ENCODE measurements at places on chromosomes 2 and 18. TPM values are rescaled to one million over a fixed set of nuclear protein-coding genes. Genes with fewer than 3 reads are reported as not detected.
A peak's percentile ranks its signal among the peaks of the same experiment; 100 is the strongest.

DNA sequence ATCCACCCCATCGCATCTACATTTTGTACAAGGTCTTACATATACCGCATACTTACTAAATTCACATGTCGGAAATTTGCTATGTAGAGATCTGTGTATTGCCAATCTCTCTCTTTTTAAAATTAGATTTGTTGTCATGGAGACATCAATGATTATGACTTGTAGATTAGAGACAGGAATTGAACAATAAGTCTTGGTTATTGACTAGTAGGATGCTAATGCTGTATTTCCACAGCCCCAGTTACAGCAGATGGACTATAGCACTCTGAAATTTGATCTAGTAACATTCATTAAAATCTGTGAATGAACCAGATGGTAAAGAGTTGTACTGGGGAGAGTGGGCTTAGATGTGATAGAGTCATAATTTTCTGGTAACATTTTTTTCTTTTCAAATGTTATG, 805.7 kb downstream of the SLC4A3 start:
- DNase-seq = no peak

- no peak for DNase-seq
Observed at GRCh38 chr2:3180082-3180908, 197.3 kb downstream of the EIPR1 start.

The SERPINB10 gene
- not detected for total RNA-seq

DNA sequence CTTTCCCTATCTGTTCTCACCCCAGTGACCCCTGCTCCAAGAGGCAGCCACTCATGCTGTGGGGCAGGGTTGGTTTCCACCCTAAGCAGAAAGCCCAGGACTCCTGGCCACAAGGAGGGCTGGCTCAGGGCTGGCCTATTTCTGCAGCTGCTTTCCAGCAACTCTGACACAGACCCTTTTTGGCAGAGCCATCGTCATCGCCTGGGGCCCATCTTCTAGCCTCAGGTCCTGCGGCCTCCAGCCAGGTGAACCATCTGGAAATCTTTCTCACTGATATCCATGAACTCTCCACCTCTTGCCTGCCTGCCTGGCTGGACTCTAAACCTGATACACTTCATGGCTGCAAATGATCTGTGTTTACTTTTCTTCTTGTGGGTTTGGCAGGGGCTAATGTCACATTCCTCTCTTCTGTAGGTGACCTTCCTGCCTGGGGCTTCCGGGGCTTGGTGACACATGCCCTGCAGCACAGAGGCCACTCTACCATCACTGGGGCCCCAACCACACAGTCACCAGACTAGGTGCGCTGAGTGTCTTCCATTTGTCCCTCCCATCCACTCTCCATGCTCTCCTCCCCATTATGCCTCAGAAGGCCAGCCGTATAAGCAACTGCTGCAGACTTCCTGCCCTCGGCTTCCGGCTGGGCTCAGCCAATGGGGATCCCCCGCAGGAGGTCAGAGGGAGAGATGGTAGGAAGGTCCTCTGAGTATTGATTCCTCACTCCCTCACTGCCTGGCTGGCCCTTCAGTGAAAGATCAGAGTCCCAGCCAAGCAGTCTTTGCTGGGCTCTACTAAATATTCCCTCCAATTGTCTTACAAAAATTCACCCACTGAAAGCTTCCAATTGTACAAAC, 9.7 kb upstream of the COPS8 start:
- DNase-seq = no peak

DNA sequence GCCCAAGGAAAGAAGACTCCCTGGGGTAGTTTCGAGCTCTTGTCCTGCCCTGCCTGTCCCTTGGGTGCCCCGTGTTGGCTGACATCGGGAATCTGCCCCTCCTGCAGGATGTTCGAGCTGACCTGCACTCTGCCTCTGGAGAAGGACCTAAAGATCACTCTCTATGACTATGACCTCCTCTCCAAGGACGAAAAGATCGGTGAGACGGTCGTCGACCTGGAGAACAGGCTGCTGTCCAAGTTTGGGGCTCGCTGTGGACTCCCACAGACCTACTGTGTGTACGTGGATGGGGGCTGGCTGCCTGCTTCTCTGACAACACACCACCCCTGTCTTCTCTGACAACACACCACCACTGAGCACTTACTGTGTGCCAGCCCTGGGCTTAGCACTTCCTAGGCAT, 210.8 kb downstream of the DYSF start:
- DNase-seq = peak; percentile 16
